Gastroesophageal sphincter (tissue), 4 donors: ENCODE measurements at places on chromosomes 2 and 18.

GRCh38 chr18:56903686-56904085 is 243.2 kb upstream of the BOD1L2 start:
- ATAC-seq = no peak

- ATAC-seq = no peak
These were observed 201.2 kb downstream of the NBAS start for GRCh38 chr2:15359716-15360531.

- no peak for ATAC-seq
These were observed 60.1 kb downstream of the SPIRE1 start for GRCh38 chr18:12597760-12598159.

GRCh38 chr2:198715302-198715835 is 742.4 kb downstream of the SATB2 start:
- no peak for ATAC-seq

- no peak for ATAC-seq
These were observed 46.4 kb downstream of the AAK1 start for GRCh38 chr2:69597105-69597504.

DNA sequence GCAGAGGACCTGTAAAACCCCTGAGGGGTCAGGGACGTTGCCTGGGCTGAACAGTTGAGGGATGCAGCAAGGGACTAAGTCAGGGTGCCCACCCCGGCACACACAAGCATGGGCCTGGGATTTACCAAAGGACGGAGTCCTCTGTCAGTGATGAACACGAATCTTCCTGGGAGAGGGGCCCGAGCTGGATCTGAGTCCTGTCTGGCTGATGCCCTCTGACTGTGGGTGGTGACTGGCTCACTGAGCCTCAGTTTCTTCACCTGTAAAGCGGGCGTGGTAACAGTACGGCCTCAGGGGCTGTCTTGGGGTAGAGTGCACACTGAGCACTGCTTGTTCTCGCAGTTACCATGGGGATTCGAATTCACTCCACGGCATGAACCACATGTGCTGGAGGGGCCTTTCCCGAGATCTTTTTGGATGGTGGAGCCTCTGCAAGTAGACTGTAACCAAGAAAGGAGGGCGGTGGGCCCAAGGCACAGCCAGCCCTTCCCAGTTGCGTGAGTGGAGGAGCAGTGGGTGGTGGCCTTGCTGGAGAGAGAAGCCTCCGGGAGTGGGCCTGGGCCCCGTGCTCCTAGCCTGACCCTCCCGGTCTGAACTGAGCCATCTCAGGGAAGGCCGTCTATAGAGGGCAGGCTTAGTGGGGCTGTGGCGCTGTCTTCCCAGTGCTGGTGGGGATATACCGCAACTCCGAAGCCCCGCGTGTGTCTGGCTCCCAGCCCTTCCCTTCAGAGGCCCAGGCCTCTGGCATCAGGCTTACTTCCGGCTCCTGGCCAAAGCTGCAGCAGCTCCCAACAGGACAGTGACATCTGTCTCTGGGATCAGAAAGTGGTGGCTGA is 130.8 kb upstream of the HS6ST1 start:
- no peak for ATAC-seq

- ATAC-seq = no peak
These were observed 787.3 kb upstream of the RAB6C start for GRCh38 chr2:129192117-129192516.

GRCh38 chr2:11789243-11789642 is 42.8 kb downstream of the LPIN1 start:
- no peak for ATAC-seq

DNA sequence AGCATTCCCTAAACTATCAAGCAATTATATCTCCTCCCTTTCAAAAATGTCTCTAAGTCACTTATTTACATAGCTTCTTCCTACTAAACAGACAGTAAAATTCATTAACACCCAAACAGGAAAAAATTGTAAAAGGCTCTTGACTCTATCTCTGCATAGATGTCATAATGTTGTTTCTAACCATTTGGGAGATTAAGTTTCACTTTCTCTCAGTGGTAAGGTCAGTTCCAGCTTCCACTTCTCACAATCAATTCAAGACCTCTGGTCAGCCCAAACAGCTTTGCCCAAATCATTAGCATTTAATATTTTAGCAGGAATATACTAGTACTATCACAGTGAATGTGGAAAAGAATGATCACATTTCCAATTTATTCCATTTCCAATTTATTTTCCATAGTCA is 374.3 kb upstream of the MC4R start:
- ATAC-seq = no peak

- no peak for ATAC-seq
These were observed 3.4 kb upstream of the ADD2 start for GRCh38 chr2:70771446-70771845.

GRCh38 chr2:66525606-66526005 is 90.7 kb downstream of the MEIS1 start:
- no peak for ATAC-seq

DNA sequence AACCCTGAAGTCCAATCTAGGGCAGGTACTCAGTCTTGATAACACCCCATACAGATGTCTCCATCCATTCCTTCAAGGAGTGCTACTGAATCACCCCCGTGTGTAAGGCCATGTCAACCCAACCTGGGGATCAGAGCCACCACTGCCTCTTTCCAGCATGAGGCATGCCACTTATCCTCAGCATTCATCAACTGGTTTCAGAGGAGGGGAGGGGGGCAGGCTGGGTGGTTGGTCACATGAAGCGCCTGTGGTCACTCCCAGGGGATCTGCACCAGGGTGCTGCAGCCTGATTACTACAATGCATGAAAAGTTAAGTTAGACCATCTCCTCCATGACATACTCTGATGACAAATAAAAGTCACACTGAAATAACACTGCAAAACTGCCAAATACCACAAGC is 65.0 kb downstream of the UXS1 start:
- no peak for ATAC-seq

DNA sequence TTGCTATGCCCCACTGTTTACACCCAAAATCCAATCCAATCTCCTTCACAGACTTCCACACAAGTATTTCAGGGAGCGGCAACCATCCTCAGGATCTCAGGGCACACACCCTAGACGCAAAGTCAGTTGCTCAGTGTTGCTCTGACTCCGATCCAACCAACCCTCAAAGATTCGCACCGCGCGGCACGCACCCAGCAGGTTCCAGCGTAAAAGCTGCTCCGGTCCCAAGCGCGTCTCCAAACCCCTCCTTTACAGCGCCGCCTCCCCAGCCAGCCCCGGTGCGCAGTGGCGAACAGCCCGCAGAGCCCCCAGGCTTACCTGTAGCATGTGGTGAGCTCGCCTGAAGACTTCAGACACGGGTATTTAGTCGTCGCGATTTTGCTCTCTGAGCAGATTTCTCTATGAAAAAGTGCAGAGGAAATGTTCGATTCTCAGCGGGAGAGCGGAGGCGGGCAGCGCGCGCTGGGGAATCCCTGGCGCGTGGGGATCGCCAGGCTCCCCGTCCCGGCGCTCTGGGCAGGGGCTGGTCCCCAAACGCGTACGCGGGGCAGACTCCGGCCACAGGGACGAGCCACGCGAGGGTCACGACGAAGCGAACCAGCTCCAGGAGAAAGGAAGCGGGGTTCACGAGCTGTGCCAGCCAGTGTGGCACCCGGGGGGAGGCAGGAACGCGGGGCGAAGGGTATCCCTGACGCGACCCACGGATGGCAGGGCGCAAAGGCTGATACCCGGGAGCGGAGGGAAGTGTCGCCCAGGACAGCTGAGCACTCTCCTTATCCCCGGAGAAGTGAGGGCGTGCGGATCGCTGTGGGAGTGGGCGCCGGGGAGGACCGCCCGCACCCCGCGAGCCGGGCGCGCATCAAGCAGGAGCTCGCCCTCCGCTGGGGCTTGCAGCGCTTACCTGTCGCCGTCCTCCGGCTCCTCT is 650 bp downstream of the CCBE1 start:
- ATAC-seq = no peak

DNA sequence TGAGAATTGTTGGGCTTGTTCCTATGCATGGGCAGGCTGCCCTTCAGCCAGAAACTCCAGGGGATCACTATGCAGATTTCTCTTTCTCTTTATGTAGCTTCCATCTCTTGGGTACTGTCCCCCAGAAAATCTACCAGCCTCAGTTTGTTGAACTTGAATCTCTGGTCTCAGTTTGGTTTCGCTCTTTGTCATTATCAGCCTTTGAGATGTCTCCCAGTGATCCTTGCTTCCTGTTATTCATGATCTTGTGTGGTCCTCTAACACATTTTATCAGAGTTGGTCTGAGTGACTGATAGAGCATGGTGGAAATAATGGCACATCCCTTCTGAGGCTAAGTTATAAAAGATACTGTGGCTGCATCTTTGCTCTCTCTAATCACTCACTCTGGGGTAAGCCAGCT is 7.8 kb downstream of the TMEM87B start:
- no peak for ATAC-seq

DNA sequence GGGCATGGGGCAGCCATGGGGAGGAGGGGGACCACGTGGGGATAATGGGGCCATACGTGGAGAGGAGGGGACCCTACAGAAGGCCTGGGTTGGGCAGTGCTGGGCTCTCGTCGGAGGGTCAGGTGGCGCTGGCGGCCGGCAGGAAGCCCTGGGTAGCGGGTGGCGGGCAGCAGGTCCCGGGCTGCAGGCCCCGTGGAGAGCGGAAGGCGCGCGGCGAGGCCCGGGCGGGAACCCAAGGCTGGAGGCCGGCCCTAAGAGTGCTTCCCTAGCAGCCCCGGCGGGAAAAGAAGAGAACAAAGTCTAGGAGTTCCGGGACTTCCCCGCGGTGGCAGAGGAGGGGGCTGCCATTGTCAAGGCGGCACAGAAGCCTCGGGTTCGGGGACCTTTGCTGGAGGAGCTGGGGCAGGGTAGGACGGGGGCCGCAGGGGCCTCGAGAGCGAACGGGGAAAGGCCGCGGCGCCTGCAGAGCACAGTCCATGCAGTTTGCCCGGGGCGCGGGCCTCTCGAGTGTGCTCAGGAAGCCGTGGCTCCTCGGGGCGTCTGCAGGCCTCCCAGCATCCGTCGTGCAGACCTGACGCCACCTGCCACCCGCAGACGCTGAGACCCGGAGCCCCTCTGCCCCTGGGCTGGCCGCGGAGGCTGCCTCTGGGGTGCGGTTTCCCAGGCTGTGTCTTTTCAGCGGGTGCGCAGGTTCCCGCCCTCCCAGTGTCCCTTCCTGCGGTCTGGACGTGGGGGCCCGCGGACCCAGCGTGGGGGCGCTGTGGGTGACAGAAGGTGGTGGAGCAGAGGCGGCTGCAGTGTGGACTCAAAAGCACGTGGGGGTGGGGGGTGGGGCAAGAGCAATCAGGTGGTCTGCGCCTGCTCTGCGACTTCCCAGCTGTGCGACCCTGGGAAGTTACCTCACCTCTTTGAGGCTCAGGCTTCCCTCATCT is 19.4 kb upstream of the NCL start:
- ATAC-seq = peak; percentile 32

DNA sequence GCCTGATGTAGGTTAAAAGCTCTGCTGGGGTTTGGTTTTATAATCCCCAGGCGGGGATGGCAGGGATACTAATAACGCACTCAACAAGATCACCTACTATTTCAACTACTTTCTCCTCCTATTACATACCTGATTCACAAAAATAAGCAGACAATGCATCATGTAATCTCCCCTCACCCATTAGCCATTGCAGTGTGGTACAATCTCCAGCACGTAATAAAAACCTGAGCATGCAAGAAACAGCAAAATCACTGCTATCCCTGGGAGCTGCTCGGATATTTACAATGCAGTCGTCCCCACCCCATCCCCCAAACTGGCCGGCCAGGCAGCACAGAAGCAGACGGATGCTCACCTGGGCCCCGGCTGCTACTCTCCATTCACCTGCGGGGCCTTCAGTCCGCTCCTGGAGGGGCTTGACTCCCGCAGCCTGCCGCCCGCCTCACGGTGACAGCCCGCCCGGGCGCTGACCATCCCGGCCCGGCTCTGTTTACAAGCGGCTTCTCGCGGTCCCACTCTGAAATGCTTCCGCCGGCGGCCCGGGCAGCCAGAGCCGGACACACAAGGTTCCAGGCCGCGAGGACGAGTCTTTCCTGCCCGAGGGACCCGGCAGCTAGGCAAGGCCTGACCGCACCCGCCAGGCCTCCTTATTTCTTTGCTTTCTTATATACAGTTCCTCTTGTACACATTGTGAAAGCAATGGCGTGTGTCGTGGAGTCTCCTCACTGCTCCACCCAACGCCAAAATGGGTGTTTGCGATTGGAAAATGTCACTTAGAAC is at the start of gene PLEKHM3:
TSS of gene PLEKHM3 (minus strand) at position 491 of the 777 bp plus-strand sequence. CDS start 23,888 bp downstream, outside the sequence.
- peak; percentile 93 for ATAC-seq

DNA sequence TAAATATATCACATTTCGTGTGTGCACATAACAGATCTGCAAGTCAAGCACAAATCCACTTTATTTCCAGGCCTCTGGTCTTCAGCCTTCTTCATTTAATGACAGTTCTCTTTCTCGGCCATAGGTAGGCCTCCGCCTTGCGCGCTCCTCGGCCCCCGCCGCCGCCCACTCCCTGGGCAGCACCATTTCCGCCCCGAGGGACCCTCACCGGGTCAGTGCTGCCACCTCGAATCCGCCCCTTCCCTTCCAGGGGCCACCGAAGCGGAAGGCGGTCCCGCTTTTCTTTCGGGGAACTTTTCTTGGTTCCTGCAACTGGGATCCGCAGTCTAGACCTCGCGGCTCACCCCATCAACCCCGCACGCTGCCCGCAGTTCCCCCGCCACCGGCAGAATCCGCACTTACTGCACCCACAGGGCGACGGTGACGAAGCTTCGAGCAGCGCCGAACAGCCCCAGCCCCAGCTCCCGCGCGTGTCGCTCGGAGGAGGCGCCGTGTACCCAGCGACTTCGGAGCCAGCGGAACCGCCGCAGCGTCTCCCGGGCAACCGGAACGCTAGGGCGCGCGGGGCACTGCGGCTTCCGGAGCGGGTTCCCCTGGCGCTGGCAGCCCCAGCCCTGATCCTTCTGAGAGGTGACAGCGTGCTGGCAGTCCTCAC is at the start of gene CDKL4:
TSS of gene CDKL4 (minus strand) at position 502 of the 655 bp plus-strand sequence.
- ATAC-seq = peak; percentile 43

GRCh38 chr18:58896734-58897508 is 32.2 kb downstream of the ZNF532 start:
- no peak for ATAC-seq

- no peak for ATAC-seq
These were observed 255.7 kb upstream of the ACVR2A start for GRCh38 chr2:147589127-147589526.

- peak; percentile 65 for ATAC-seq
These were observed 37.3 kb upstream of the TMEM177 start for GRCh38 chr2:119641562-119642258.

- peak; percentile 10 for ATAC-seq
These were observed 1.7 kb downstream of the FZD7 start for GRCh38 chr2:202035089-202035940.

DNA sequence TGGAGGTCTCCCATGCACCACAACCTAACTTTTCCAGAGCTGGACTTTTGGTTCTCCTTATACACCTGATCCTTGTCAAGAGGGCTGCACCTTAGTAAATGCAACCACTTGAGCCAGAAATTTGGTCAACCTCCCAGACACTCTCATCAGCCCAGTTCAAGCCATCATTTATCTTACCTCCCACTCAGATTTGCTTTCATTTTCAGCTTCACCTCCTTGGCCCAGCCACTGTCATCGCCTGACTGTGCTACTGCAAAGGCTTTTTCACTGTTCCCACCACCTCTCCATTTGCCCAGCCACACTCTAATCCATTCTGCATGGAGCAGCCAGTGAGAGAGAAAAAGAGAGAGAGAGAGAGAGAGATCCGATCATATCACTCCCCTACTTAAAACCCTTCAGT is 112.4 kb upstream of the DDX18 start:
- no peak for ATAC-seq
